ENCODE measurements at places on chromosomes 7 and 10. TPM values are rescaled to one million over a fixed set of nuclear protein-coding genes. Genes with fewer than 3 reads are reported as not detected.

DNA sequence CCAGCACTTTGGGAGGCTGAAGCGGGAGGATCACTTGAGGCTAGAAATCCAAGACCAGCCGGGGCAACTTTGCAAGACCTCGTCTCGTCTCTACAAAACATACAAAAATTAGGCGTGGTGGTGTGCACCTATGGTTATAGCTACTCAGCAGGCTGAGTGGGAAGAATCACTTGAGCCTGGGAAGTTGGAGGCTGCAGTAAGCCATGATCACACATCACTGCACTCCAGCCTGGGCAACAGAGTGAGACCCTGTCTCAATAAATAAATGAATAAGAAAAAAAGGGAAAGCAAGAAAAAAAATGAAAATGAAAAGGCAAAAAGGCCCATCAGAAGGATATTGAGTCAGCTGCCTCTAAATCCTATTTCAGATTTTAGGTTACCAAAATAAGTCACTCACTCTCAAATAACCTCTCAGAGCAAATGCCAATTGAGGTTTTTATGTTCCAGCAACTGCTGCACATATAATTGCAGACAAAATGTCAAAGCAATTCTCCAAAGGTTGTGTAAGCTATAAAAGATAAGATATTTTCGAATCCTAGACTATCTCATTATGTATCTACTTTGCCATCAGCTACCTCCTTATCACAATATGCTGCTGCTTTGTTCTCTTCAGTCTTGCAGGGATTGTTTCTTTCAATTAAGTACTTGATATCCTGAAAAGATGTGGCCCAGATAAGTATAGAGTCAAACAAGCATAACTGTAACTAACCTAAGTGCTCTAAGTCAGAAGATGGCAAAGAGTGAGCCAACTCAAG, 4.7 kb downstream of the BAZ1B start:
- DNase-seq, result no peak
- H3K27me3 ChIP-seq, result no peaks in the 10 kb centered on the region
- peak overlapping the region; percentile 69 for H3K27ac ChIP-seq
- peaks cover 43% of the 10 kb centered on the region for H3K4me1 ChIP-seq
- peaks cover 68% of the 10 kb centered on the region for H3K36me3 ChIP-seq

GRCh38 chr10:45417746-45418145, 43.7 kb downstream of the ALOX5 start:
- no peak for DNase-seq
- H3K36me3 ChIP-seq, result no peaks in the 10 kb centered on the region
- peaks cover 40% of the 10 kb centered on the region for H3K4me1 ChIP-seq
- peaks cover 4% of the 10 kb centered on the region for H3K27me3 ChIP-seq
- no peak overlapping the region for H3K27ac ChIP-seq

- DNase-seq, result no peak
- H3K27me3 ChIP-seq, result no peaks in the 10 kb centered on the region
- H3K36me3 ChIP-seq, result no peaks in the 10 kb centered on the region
- no peak overlapping the region for H3K4me3 ChIP-seq
These were observed 40.0 kb downstream of the GHRHR start for GRCh38 chr7:31003721-31004120.

DNA sequence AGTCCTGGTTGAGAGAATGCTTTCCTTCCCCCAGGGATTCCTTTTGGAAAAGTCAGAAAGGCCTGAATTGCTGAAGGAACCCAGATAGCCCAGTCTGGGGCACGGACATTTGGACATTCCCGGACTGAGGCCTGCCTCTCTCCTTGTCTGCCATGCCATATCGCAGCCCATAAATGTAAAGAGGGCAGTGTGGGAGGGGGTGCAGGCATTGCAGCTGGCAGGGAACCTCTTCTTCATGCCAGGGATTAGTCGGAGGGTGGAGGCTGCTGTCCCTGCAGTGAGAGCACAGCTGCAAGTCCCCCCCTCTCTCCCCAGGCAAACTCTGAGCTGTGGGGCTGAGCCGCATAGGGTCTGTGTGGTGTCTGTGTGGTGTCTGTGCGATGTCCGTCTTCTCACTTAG, 486.0 kb upstream of the MKI67 start:
- no peaks in the 10 kb centered on the region for H3K27me3 ChIP-seq
- H3K36me3 ChIP-seq, result no peaks in the 10 kb centered on the region
- H3K27ac ChIP-seq, result no peak overlapping the region
- H3K4me1 ChIP-seq, result no peaks in the 10 kb centered on the region
- no peak for DNase-seq

DNA sequence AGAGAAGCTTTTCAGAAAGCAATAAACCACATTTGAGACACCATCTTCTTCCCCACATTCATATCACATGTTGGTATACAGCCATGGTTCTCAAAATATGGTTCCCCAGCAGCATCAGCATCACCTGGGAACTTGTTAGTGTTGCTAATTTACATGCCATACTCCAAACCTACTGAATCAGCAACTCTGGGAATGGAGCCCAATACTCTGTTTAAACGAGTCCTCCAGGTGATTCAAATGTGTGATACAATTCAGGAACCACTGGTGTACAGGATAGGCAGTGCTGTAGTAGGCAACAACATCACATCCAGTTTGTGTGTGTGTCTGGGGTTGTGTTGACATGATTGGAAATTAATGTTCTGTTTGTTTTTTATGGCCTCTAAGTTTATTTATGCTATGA, 47.7 kb downstream of the ZNF277 start:
- no peaks in the 10 kb centered on the region for H3K36me3 ChIP-seq
- no peak overlapping the region for H3K27ac ChIP-seq
- H3K4me1 ChIP-seq, result peaks cover 1% of the 10 kb centered on the region
- no peaks in the 10 kb centered on the region for H3K27me3 ChIP-seq
- DNase-seq, result no peak

DNA sequence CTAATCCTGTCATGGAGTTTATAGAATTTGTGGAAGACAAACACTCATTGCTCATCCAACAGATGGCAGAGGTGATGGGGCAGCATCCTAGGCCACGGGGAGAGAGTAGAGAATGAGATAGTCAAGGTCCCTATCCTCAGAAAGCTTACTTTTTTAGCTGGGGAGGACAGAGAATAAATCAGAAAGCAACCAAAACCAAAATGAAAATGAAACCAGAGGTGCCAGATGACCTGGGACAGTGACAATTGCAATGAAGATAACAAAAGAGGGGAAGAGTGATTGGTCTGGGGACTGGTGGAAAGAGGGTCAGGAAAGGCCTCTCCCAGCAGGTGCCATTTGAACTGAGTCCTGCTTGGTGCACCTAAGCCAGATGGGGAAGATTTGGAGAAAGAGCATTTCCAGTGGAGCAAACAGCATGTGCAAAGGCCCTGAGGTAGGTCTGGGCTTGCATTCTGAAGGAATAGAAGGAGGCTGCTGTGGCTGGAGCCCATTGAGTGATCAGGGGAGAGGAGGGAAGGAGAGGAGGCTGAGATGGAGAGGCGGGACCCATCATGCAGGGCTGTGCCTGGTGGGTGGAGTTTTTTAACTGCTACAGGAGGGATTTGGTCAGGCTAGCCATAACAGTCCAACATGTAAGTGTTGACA, 164.1 kb downstream of the RPS24 start:
- H3K4me1 ChIP-seq, result no peaks in the 10 kb centered on the region
- H3K27ac ChIP-seq, result no peak overlapping the region
- DNase-seq, result no peak
- H3K27me3 ChIP-seq, result no peaks in the 10 kb centered on the region

DNA sequence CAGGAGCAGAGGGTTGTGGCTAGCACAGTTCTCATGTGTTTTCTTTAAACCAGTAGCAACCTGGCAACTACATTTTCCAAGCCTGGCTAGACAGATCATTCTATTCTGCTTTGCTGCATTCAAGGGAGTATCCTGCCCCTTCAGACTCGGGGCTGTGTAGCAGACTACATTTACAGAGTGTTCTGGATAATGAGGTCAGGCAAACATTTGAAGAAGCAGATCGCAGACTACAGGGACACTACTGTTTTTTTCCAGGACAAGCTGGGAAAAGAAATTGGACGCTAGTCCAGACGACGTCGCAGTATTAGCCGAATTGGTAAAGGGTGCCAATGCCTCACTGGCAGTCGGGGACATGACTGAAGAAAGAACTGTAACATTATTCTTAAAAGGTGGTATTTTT, 61.0 kb upstream of the PAPSS2 start:
- no peak overlapping the region for H3K27ac ChIP-seq
- H3K36me3 ChIP-seq, result no peaks in the 10 kb centered on the region
- H3K4me3 ChIP-seq, result no peak overlapping the region
- peaks cover 17% of the 10 kb centered on the region for H3K27me3 ChIP-seq

GOT1 gene
- total RNA-seq, result 35.1 TPM

CPN1 gene
- total RNA-seq, result not detected

All from activated T-helper 2 cell treated with anti-CD3 and anti-CD28 coated beads, Interferon-gamma antibody, Interleukin-2, Interleukin-4, amounts not matched to agents 10 μg/mL and 5 μg/mL and 100 μg/mL, durations not matched to agents 14 hours and 24 hours and 36 hours (primary cell).